Stimulated activated CD4-positive, alpha-beta T cell treated with anti-CD3 and anti-CD28 coated beads, TNF-alpha, amount 100 ng/mL, for 1 hour (primary cell): ENCODE measurements at places on chromosomes 12 and 14.

- peak; percentile 56 for DNase-seq
These were observed 5.0 kb upstream of the SLC25A47 start for GRCh38 chr14:100317912-100318808.

GRCh38 chr12:132078190-132078589, 65.9 kb downstream of the DDX51 start:
- no peak for DNase-seq

DNA sequence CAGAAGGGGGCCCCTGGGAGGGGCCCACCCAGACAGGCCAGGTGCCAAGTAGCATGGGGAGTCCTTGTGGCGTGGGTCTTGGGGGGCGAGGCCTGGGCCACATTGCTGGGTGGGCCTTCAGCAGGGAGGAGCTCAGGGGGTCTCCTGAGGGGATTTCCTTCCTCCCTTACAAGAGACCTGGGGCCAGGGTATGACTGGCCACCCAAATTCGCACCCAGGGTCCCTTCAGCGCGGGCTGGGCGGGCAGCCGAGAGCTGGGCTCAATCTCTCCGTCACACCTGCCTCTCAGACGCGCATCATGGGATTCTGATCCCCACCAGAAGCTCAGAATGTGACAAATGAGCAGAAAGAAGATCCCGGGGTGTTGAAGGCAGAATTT, 72.4 kb downstream of the KIF26A start:
- DNase-seq = no peak

DNA sequence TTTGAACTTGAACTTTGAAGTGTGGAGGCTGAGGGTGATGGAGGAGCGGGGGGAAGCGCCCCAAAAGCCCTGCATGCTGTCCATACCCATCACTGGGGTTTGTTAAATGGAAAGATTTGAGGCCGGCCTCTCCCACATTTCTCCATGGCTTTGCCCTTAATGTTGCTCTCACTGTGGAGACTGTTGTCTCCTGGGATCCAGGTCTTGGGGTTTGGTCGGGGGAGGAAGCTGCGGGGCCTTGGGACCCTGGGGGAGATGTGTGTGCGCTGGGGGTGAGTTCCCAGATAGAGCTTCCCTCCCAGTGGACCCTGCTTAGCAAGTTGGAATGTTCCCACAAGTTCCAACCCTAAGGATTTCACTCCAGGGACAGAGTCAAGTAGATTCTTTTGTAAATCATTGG, 28.0 kb upstream of the LRTM2 start:
- no peak for DNase-seq

GRCh38 chr14:69014829-69015259, 35.7 kb upstream of the ACTN1 start:
- no peak for DNase-seq

DNA sequence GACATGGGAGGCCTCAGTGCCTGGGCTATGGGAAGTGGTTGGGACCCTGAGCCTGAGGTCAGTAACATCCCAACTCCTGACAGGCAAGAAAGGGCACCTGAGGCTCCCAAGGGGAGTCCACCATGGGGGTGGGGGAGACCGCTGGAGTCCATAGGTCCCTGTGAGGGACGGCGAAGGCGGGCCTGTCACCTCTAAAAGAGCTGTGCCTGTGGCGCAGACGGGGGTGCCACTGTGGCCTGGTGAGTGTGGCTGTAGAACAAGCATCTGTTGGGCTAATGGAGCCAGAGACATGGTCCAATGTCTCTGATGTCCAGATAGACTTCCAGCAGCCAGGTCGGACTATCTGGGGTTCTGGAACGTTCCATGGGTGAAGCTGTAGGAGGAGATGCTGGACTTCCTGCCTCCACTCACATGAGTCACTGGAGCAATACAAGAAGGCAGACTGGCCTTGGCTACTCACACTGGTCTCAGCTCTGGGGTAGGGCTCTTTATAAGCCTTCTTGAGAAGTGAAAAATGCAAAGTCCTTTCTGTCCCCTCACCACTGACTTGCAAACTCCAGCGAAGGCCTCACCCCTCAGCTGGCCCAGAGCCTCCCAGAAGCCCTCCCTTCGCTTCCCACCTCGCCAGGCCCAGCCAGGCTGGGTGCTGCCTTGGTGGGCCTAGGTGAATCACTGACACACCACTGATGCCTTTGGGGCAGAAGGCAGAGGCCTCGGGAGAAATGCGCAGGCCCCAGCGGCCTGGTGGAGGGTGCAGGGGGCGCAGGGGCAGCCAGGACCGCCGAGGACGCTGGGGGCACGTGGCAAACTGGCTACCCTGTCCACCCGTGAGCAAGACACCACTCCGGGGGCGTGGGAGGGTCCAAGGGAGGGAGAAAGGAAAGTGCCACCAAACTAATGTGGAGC, 1.1 kb upstream of the TRAF3 start:
- no peak for DNase-seq

GRCh38 chr14:39122330-39123138, 8.4 kb downstream of the GEMIN2 start:
- DNase-seq = no peak

- no peak for DNase-seq
These were observed 9.3 kb upstream of the ESPL1 start for GRCh38 chr12:53258541-53259539.

DNA sequence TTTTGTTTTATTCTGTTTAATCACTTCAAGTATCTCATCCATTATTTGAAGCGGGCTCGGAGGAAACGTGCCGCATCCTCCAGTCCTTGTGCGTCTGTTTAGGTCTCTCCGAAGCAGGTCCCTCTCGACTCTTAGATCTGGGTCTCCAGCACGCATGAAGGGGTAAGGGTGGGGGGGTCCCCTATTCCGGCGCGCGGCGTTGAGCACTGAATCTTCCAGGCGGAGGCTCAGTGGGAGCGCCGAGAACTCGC, 311 bp upstream of the LGR5 start:
- DNase-seq = no peak

- DNase-seq = no peak
These were observed 32.0 kb upstream of the CIPC start for GRCh38 chr14:77065851-77066577.

DNA sequence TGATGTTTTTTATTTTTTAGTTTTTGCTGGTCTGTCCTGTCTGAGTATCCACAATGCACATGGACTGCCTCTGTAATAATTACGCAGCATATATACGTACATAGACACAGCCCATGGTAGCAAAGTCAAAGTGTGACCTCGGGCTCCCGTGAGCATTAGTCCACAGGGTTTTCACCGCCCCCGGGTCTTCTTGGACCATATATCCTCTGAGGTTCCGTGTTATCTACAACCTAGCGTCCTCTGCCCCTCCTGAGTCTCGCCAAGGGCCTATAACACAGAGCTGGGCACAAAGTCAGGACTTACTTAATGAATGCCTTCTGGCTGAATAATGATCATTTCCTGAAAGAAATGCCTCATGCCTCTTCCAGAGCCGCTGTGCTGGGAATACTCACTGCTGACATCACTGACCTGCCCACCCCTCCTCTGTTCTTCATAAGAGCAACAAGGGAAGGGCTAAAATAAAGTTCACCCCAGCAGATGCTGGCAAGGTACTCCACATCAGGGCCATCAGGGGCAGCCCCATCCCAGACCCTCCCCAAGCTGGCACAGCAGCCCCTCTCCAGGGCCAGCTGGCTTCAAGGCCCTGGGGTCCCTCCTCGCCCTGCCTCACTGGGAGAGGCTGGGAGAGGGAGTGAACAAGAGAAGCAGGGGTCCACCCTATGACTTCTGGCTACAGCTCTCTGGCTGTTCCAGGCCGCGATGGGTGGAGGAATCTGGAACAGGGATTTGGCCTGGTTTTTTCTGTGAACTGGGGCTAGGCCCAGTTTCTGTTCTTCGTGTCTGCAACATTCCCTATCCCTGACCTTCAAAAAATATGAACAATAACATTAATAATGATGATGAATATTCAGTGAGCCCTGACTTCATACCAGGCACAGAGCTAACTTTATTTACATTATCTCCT, 7.9 kb downstream of the HDAC7 start:
- DNase-seq = no peak

DNA sequence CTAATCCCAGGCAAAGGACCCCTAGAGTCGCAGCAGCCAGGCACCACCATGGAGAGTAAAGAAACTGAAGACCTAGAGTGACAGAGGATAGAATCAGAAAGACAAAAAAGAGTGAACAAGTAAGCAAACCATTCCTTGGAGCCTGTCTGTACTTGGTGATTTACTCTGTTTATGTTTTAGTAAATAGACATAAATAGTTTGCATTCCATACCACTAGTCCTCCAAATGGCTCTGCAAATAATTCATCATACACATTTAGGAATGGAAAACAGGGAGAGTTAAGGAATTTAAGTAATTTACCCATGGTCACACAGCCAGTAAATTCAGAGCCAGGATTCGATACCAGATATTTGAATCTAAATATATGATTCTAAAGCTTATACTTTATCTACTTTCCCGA, 2.8 kb downstream of the OLR1 start:
- no peak for DNase-seq

DNA sequence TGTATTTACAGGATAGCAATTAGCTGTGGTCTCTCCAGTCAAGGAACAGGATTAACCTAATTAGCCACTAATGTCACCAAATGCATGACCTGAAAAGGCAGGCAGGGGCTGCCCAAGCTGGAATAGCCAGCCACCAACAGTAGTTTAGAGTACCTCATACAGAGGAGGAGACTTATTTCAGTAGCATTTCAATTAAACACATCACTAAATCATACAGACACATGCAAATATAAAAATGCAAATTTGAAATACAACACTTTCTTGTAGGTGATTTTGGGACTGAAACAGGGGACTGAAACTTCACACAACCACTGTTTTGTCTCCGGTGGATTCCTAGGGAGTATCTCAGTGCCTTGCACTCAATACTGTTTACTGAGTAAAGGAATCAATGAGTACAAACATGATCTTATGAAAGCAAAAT, 636 bp upstream of the IFNG-AS1 start:
- DNase-seq = no peak

DNA sequence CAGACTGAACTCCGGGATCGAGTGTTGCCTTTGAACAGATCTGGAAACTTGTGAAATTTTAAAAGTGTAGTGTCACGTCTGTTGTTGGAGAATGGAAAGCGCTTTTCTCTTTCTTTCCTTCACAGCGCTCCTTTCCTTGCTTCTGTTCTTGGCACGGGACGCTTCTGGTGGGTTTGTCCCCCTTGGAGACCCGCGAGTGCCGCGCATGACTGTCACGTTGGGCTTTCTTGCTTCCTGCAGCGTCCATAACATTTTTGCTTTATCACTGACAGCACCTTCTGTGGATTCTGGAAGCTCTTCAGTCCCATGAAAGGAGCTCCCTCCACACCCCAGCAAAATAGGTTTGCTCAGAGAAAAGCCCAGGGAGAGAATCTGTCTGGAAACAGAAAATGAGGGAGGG, 193.0 kb upstream of the TMEM132C start:
- no peak for DNase-seq

- no peak for DNase-seq
These were observed 9.0 kb downstream of the TRHDE start for GRCh38 chr12:72281126-72281525.

DNA sequence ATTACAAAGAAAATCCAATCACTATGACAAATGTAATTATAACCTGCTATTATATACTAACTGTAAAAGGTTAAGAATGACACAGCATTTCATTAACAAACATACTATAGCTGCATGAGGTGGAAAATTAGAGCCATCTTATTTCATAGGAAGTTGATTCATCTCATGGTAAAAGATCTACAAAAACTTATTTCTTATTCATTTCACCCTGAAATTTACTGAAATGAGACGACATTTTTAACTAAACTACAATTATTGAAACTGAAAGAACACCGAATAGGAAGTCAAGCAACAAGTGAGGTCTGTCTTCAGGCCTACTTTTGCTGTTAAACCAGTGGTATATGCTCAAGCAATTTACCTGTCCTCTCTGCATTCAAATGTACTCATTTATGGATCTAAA, 87.2 kb downstream of the CEP83 start:
- DNase-seq = no peak

DNA sequence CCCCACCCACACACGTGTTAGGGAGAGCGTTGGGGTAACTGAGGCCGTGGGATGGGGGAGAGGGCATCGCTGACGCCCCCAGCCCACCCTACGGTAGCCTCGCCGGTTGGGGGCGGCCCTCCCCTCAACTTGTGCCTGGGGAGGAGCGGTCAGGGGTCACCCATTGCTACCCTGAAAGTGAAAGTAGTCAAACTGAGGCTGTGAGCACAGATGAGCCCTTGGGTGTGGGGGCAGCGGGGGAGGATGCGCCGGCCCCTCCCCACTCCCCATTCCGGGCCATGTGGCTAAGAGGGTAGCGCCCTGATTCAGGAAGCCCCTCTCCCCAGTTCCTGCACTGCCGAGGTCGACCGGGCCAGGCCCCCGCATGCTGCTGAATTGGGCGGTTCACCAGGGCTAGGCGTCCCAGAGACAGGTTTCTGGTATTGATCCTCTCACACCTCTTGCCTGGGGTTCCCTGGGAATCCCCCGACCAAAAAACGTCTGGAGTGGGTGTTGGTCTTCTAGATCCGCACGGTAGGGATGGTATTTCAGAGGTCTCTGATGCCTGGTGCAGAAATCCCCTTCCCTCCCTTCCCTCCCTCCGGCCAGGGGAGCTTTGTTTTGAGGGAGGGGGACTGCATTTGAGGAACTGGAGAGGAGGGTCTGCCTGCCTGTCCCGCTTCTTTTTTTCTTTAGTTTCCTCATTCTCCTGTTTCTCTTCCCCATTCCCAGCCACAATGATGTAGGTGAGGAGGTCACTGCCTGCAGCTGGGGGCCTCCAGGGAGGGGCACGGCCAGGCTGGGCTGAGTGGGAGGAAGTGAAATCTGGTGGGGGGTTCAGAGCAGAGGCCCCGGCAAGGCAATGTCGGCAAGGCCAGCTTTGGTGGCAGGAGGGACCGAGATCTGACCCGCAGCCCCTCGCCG, 1.0 kb downstream of the SH2B3 start:
- no peak for DNase-seq

DNA sequence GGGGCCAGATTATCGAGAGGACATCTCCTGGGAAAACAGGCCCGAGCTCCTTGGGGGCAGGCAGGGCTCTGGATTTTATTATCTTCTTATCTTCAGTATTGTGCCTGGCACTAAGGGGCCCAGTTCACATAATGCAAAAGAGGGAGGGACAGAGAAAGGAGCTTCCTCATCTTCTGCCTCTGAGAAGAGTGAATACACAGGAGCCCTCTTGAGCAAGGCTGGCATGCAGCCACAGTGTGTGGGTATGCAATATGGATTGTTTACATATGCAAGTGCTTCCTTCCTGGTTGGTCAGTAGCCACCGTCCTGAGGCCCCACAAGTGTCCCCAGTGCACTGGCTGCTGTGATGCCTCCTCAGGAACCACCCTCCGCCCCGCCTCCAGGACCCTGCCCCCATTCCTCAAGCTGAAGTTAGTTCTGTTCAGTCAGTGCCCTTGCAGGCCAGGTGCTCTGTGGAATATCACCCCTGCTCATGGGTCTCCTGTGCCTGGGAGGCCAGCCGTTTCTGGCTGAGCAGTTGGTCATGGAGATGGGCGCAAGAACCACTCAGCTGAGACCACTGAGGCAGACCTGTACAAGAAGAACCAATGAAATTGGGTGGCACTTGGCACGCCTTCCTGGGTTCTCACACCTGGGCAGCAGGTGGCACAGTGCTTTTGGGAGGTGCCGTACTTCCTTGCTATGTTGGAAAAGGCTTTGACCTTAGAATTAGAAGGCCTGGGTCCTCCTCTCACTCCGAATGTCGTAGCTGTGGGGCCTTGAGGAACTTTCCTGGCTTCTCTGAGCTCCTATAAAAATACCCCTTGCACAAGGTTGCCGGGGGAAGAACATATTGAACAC, 35.1 kb upstream of the ACTN1 start:
- DNase-seq = no peak
